ENCODE measurements at places on chromosomes 1 and 21.

DNA sequence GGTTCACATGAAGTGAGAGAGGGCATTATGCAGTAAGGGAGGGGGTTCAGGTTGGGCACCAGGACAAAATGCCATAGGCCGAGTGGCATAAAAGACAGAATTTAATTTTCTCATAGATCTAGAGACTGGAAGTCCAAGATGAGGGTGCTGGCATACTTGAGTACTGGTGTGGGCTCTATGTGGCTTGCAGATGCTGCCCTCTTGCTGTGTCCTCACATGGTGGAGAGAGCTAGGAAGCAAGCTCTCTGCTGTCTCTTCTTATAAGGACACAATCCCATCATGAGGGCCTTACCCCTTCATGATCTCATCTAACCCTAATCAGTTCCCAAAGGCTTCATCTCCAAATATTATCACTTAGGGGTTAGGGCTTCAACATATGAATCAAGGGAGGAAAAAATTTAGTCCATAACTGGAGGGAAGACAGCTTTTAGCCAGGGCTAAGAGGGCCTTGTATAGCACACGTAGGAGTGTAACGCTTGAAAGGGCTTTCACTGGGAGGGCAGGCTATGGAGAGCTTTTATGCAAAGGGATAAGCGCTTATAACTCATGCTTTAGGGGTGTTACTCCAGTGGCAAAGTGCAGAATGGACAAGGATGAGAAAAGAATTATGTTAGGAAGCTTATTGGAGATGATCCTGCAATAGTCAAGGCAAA, 64.5 kb downstream of the PLPPR5 start:
- DNase-seq = no peak

GRCh38 chr1:234900595-234900994, 228.0 kb downstream of the TOMM20 start:
- DNase-seq = no peak

GRCh38 chr21:42120903-42121535, 49.9 kb downstream of the UMODL1 start:
- no peak for DNase-seq

DNA sequence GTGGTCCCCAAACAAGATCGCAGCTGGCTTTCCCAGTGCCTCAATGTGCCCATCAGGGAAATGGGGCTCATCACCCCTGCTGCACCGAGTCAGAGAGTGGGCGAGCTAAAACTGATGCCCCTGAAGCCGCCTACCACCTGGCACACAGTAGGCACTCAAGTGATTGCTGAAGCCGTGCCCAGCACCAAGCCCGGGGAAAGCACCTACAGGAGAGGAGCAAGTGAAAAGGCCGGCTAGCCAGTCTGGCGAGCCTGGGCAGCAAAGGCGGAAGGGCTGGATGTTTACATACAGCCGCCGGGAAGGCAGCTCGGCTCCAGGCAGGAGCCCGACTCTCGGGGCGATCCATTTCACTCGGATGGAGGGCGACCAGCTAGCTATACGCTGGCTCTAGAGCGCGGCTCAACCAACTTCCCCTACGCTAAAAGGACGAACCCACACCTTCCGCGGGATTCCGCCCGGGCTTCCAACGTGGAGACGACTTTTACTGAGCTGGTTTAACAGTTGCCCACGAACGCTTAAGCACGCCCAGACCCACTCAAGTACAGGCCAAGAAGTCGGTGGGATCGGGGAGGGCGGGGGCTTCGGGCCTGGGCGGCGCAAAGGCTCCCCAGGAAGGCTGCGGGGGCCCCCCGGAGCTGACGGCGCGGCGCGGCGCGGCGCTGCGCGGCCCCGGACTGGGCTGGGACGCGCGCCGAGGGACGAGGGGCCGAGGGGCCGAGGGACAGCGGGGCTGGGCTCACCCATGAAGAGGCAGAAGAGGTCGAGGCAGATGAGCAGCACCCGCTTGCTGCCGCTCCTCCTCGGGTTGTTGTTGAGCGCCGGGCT, 1.0 kb downstream of the PLPP3 start:
- DNase-seq = peak; percentile 58

DNA sequence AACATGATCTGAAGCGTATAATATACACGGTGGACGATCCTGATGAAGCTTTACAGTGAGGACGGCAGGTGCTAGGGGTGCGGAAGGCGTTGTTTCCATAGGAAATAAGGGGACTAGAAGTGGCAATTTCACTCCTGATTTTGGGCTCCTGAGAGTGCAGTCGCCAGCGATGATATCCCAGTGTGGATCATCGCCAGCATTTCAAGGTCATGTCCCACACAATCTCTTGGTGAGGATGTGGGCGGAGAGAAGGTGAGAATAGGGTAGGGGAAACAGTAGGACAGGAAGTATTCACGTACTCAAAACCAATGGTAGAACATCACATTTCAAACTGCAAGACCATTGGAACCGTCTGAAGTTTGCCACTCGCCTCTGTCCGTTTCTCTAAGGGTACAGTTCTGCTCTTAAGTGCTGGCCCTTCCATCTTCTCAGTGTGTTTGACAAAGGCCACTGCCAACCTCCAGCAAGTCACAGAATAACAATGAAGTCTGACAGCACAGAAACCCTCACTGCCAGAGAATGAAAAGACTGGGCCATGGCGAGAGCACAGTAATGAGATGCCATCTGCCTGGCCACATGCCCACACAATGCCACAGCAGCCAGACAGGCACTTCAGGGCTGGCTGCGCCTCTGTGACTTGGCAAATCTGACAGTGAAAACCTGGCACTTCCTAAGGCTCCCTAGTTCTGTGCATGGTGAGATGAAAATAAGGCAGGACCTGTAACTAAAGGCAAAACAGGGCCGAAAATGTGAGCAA, 27.9 kb downstream of the PCSK9 start:
- DNase-seq = no peak

- no peak for DNase-seq
Measured at GRCh38 chr1:80645621-80646020, 1155.1 kb upstream of the ADGRL2 start.

GRCh38 chr21:40638466-40639251, 208.3 kb downstream of the DSCAM start:
- no peak for DNase-seq

DNA sequence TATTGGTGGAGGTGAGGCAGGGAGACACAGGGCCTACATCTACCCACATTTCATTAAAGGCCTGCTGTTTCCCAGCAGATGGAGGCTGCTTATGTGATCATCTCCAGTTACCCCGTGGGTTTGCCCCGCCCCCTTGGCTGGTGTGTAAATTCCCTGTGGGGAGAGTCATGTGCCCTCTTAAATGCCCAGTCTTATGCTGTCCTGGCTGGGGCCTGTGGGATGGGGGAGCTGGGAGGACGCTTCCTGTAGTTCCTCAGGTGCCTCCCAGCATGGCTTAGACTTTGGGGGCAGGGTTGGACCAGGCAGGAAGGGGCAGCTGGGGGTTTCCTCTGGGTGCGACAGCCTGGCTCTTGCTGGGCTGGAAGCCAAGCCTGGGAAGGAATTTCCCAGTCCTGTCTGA, 15.5 kb upstream of the CITED4 start:
- peak; percentile 80 for DNase-seq

DNA sequence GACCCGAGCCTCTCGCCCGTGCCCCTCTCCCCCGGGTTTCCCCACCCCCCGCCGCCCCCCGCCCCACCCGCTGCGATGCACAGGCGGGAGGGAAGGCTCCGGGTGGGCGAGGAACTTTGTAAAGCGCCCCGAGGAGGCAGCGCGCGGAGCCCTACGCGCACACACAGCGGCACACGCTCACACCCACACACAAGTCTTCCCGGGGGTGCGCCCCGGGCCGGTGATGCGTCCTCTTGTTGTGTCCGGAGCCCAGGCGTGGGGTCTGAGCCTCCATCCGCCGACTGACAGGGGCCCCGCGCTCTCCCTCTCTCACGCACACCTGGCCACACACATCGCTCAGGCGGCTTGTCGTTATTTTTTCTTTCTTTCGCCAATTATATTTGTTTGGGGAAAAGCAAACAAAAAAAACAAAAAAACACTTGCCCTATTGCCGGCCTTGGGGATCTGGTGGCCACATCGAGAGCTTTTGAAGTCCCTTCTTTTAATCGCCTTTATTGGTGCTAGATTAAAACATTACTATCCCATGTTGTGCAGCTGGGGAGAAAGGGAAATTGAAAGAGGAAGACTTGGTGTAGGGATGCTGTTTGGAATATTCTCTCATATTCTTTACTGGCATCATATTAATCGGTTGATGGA, 770 bp downstream of the NTNG1 start:
- DNase-seq = no peak

DNA sequence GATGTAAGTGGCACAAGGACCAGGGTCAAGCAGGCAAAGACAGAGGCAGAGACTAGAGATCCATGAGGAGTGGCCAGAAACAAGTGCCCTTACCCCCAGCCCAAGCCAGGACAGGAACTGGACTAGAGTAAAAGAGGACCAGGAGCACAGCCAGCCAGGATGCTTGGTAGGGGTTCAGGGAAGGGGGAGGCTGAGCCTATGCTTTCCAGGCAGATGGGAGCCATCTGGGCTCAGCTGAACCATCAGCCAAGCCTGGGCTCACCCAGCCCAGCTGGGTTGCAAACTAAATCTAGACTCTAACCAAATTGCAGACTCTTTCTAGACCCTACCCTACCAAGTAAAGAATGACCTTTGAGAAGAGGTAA, 15.2 kb downstream of the PDZK1IP1 start:
- no peak for DNase-seq

DNA sequence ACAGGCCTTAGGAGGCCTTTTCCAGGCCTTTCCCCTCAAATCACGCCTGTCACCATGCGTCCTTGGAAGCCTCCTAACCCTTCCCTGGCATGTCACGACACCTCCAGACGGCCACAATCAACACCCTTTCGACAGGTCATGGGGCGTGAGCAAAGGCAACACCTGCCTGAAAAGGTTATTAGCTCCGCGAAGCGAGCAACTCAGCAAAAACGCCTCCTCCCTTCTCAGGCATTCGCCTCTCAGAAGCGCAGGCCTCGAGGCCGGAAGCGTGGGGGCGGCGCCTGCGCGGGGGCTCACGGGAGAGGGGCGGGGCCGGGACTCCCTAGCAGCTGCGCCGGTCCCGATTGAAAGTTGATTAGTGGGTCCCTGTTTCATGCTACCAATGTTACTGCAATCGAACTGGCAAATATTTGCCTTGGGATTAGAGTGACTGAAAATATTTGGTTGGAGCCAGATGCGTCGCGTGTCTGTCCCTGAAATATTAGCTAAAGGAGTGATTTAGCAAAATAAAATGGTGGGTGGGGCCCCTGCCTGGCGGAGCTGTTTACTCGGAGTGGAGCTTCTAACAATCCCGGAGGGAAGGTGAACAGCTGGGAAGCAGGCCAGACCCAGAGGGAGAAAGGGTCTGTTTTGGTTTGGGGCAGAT, 44.9 kb downstream of the GFI1 start:
- DNase-seq = no peak

DNA sequence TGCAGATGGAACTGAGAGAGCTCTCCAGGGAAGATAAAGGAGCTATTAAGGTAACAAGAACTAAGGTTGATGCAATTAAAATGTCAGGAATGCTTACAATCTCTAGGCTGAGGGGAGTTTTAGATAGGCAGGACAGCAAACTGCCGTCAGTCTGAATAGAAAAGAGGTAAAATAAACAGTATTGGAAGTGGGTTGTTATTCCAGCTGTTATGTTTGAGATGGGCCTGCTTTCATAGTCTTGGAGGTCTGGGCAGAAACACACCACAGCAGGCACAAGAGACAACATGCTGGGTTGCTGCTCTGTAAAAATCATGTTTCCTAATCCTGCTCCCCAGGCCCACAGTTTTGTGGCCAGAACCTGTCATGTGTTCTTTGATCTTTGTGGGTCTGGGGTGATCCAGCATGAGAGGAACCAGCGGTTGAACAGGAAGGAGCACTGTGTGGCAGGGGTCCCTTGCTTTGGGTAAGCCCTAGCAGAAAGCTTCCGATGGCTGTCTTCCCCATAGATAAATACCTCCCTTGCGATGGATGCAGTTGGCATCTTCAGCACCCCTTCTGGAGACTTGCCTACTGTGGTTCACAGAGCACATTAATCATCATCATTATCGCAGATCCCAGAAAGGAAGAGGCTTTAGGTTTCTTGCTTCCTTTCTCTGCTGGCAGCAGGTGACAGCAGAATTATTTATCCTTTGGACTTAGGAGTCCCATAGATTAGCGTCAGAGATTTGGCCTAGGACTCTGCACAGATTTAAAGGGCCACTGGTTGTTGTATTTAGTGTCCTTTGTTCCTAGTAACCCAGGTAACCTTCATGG, 97.1 kb downstream of the AK5 start:
- DNase-seq = no peak

GRCh38 chr1:165896277-165896676, 68.9 kb downstream of the UCK2 start:
- DNase-seq = peak; percentile 83

DNA sequence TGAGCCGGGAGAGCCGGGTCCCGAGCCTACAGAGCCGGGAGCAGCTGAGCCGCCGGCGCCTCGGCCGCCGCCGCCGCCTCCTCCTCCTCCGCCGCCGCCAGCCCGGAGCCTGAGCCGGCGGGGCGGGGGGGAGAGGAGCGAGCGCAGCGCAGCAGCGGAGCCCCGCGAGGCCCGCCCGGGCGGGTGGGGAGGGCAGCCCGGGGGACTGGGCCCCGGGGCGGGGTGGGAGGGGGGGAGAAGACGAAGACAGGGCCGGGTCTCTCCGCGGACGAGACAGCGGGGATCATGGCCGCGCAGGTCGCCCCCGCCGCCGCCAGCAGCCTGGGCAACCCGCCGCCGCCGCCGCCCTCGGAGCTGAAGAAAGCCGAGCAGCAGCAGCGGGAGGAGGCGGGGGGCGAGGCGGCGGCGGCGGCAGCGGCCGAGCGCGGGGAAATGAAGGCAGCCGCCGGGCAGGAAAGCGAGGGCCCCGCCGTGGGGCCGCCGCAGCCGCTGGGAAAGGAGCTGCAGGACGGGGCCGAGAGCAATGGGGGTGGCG, 371 bp downstream of the ARID1A start:
- no peak for DNase-seq

DNA sequence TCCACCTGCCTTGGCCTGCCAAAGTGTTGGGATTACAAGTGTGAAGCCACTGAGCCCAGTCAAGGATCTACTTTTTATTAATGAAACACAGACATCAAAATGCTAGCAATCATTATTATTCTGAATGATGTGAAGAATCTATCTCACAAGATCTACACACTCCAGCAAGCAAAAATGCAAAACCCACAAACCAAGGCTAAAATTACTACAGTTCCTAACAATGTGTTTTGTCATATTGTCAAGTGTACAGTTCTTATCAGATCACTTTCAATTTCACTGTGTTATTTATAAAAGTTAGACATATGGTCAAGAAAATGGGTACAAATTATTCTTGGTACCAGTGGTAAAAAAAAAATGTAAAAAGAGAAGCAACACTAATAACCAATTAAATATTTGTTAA, 61.3 kb upstream of the SDC3 start:
- DNase-seq = no peak

DNA sequence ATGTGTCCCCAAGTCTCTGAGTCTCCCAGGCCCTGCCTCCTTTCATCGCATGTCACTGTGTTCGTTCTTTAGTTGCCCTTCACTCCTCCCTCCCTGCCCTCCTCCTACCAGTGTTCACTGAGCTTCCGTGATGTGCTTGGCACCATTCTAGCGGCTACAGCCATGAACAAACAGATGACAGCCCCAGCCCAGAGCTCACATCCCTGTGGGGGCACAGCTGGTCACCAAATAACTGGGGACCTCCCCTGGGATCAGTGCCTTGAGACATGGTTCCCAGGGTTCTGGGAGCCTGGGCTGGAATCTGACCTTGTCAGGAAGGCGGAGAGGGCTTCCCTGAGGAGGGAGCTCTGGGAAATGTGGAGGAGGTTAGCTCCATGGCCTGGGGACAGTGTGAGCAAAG, 320.7 kb downstream of the PTPRU start:
- no peak for DNase-seq

GRCh38 chr1:175009532-175009931, 9.8 kb downstream of the CACYBP start:
- no peak for DNase-seq
